GM04503 (cell line): ENCODE measurements at places on chromosomes 11 and 22.

DNA sequence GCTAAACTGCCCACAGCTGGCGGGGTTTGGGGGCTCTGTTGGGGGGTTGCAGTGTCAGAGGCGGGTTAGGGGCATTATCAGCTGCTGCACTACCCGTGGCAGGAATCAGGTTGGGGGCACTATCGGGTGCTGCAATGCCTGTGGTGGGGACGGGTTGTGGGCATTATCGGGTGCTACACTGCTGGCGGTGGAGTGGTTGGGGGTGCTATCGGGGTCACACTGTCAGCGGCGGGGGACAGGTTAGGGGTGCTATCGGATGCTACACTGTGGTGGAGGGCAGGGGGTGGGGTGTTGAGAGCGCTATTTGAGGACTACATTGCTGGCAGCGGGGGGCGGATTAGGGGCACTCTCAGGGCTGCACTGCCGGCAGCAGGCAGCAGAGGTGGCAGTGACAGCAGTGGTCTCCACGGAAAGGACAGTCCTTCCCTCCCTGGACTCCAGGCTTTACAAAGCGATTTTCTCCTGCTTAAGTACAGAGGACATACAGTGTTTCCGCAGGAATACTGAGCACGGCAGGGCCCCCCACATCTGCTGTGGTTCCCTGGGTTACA, 119.5 kb upstream of the VPREB1 start:
- no peak for DNase-seq

DNA sequence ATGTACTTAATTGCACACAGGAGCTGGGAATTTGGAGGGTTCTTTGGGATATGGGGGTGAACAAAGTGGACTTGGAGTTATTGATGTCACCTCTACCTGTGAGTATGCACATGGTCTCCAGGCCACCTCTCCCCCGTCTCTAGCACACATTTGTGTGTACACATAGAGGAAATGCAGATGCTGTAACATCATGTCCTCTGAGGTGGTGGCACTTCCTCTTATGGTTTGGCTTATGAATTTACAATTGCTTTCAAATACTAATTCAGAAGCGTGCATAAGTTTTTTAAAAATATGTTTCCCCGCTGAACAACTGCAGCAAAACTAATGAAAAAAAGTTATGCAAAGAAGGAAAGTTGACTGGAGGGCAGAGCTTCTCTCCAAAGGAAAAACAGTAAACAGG, 152.0 kb upstream of the TENM4 start:
- no peak for DNase-seq

DNA sequence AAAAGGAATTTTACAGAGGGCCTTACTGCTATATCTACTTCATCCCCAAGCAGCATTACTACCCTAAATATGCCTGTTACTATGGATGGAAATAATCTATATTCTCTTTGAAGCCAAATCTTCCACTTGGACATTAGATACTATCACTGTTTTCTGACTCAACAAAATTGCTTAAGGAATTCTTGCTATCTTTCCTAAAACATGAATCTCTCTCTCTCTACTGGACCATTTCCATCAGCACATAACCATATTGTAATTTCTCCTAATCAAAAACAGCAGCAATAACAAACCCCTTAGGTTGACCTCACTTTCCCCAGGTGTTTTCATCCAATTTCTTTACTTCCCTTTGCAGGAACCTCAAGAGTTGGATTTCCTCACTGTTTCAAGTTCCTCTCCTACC, 67.9 kb upstream of the BLID start:
- DNase-seq = no peak

- no peak for DNase-seq
Observed at GRCh38 chr11:87529486-87529885, 491.8 kb downstream of the TMEM135 start.

DNA sequence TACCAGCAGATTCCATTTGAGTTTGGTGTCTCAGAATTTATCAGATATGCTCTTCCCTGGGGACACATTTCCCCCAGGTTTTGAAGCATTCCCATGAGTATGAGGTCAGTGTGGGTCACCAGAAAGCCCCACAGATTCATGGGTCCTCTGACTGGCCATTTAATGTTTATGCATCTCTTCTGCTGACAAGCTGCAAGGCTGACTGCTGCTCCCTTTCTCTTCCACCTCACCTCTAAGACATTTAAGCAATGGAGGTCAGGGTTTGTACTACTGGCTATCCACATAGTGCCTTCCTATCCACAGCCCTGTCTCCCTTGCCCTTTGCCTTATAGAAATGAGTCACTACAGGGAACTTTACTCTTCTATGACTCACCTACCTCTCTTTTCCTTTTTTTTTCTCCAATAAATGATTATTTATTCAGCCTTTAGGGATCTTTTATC, 106.0 kb upstream of the TIMP3 start:
- peak; percentile 91 for DNase-seq

- DNase-seq = no peak
Observed at GRCh38 chr11:64710418-64711137, 12.4 kb downstream of the NRXN2 start.

GRCh38 chr22:45444168-45444567, 30.7 kb downstream of the RIBC2 start:
- DNase-seq = no peak

- no peak for DNase-seq
Observed at GRCh38 chr11:131064373-131064991, 148.2 kb upstream of the SNX19 start.

GRCh38 chr11:45347348-45348082, 61.4 kb upstream of the SYT13 start:
- no peak for DNase-seq

GRCh38 chr22:42906605-42907348, 49.7 kb upstream of the ARFGAP3 start:
- DNase-seq = no peak

- DNase-seq = no peak
Observed at GRCh38 chr22:47543447-47543846, 781.0 kb downstream of the TBC1D22A start.

GRCh38 chr22:42261296-42261695, 9.2 kb downstream of the TCF20 start:
- no peak for DNase-seq

DNA sequence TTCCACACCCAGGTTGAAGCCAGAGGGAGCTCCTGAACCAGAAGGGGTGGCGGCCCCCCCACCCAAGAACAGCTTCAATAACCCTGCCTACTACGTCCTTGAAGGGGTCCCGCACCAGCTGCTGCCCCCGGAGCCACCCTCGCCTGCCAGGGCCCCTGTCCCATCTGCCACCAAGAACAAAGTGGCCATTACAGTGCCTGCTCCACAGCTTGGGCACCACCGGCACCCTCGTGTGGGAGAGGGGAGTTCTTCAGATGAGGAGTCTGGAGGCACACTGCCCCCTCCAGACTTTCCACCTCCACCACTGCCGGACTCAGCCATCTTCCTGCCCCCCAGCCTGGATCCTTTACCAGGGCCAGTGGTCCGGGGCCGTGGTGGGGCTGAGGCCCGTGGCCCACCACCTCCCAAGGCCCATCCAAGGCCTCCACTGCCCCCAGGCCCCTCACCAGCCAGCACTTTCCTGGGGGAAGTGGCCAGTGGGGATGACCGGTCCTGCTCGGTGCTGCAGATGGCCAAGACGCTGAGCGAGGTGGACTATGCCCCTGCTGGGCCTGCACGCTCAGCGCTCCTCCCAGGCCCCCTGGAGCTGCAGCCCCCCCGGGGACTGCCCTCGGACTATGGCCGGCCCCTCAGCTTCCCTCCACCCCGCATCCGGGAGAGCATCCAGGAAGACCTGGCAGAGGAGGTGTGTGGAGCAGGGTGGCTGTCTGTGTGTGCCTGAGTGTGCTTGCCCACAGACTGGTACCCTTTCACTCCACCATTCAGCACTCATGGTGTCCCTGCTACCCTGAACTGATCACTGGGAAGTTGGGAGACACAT, 6.7 kb downstream of the PHOX2A start:
- DNase-seq = no peak

DNA sequence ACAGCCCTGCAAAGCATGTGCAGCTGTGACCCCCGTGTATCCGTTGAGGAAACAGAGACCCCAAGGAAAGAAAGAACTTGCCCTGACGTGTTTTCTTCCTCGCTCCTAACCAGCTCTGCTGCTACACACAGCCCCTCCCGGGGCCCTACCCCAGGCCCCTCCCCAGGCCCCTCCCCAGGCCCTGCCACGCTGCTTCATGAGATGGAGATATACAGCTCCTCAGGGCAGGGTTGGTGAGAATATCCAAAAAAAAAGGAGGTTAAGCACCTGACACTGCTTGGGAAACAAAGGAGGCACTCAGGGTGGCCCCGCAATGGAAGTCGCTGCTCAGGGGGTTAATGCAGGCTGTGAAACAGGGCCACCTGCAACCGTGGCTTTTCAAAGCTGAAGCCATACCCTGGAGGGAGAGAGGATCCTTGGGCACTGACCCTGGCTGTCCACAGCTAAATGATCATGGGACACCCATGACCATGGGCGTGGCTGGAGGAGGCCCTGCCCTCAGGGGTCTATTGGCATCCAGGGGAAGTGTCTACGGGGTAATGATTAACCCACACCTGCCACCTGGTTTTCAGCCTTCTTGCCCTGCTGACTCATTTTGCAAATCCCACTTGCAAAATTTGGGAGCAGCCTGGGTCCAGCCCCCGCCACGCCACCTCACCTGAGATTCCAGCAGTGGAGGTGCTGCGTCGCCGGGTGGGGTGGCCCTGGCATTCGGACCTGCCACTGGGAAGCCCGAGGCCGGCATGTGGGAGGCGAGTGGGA, 112.1 kb upstream of the ANO1 start:
- DNase-seq = no peak

DNA sequence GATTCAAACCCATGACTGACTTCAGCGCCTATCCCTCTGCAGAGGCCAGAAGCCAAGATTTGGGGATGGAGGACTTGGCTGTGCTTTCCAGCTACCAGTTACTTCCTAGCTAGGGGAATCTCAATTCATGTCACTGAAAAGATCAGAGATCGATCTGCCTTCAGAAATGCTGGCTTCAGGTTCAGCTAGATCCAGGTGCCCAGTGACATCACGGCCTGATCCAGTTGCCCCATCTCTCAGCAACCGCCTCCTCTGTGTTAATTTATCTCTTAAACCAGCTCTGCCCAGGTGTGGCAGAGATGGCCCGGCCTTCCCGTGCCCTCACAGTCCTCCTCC, 24.2 kb downstream of the CYTH4 start:
- DNase-seq = no peak
